ENCODE measurements at places on chromosomes 4 and X. TPM values are rescaled to one million over a fixed set of nuclear protein-coding genes. Genes with fewer than 3 reads are reported as not detected.
A peak's percentile ranks its signal among the peaks of the same experiment; 100 is the strongest.

DNA sequence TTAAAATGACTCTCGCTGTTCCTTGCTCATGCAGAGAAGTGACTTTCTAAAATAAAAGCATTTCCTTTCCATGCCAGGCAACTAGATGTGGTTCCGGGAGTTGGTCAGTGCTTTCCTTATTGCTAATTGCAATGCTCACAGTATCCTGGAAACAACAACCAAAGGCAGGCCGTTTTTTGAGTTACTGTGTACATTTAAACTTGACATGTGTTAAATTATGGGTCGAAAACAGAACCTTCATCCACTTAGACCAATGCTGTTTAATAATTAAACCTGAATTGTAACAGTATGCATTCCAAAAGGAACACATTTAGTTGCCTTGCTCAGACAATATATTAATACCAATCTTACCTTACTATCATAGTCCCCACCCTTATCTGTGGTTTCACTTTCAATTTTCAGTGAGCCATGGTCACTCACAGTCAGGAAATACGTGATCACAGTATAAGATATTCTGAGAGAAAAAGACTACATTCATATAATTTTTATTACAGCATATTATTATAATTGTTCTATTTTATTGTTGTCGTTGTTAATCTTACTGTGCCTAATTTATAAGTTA, 102.6 kb downstream of the HS6ST2 start:
- no peaks in the 10 kb centered on the region for H3K4me1 ChIP-seq
- peaks cover 1% of the 10 kb centered on the region for H3K27me3 ChIP-seq
- no peak overlapping the region for H3K27ac ChIP-seq
- no peak overlapping the region for H3K4me3 ChIP-seq
- DNase-seq, result no peak

The PAGE4 gene
- not detected for total RNA-seq

The SASH3 gene
- not detected for total RNA-seq

GRCh38 chrX:10379878-10380277, 223.1 kb downstream of the CLCN4 start:
- DNase-seq, result no peak
- no peaks in the 10 kb centered on the region for H3K4me1 ChIP-seq
- no peak overlapping the region for H3K4me3 ChIP-seq
- no peaks in the 10 kb centered on the region for H3K36me3 ChIP-seq
- no peak overlapping the region for H3K27ac ChIP-seq
- H3K27me3 ChIP-seq, result no peaks in the 10 kb centered on the region

DNA sequence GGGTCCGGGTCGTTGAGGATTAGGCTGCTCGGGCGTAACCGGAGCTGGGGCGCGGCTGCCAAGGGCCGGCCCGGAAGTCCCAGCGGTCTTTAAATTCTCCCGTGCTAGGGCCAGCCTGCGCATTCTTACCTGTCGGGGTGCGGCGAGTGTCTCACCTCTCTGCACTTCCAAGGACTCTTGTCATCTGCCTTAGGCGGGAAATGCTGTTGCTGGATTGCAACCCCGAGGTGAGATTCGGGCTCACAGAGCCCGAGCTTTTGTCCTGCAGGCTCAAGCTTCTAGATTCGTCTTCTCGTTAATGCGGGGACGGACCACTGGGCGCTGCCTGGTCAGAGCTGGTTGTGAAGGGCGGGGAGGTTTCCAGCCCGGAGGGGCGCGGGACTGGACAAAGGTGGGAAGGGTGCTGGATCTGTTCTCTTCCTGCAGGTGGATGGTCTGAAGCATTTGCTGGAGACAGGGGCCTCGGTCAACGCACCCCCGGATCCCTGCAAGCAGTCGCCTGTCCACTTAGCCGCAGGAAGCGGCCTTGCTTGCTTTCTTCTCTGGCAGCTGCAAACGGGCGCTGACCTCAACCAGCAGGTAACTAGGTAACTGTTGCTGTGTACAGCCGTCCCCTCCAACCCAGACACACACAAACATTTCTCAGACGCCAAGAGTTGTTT, at the start of gene ANKRD37:
Gene ANKRD37 (plus strand): TSS at position 118 of the 662 bp plus-strand sequence. CDS start 83 bp downstream, at position 201.
- H3K27me3 ChIP-seq, result no peaks in the 10 kb centered on the region
- H3K27ac ChIP-seq, result peak within 1 kb of the TSS; percentile 66
- H3K4me1 ChIP-seq, result no peaks in the 10 kb centered on the region
- peaks cover 8% of the 10 kb centered on the region for H3K36me3 ChIP-seq
- peak within 1 kb of the TSS; percentile 71 for H3K4me3 ChIP-seq
- peak; percentile 19 for DNase-seq

DNA sequence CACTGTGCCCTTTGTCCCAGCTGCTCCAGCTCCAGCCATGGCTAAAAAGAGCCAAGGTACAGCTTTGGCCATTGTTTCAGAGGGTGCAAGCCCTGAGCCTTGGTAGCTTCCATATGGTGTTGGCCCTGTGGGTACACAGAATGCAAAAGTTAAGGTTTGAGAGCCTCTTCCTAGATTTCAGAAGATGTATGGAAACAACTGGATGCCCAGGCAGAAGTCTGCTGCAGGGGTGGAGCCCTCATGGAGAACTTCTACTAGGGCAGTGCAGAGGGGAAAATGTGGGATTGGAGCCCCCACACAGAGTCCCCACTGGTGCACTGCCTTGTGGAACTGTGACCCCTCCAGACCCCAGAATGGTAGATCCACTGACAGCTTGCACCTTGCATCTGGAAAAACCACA, 70.9 kb upstream of the MSX1 start:
- no peak overlapping the region for H3K4me3 ChIP-seq
- no peak overlapping the region for H3K27ac ChIP-seq
- H3K4me1 ChIP-seq, result no peaks in the 10 kb centered on the region
- H3K27me3 ChIP-seq, result no peaks in the 10 kb centered on the region
- H3K36me3 ChIP-seq, result no peaks in the 10 kb centered on the region
- no peak for DNase-seq

All from IMR-90 (cell line).